ENCODE measurements at places on chromosomes 4 and X.

DNA sequence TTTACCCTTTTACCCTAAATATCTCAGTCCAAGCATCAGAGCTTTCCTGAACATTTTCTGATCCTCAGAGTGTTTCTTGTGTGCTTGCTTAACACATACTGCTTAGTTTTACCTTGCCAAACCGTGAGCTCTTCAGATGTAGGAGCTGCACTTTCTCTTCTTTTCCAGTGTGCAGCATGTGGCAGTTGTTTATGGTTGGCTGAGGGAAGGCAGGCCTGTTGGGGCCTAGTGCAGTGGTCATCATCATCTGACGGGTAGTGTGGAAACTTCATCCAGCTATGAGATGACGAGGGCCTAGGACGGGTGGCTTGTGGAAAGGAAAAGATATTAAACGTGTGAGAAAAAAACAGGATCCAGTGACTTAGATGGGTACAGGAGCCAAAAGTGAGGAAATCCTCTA, 21.5 kb downstream of the VBP1 start:
- DNase-seq = no peak

DNA sequence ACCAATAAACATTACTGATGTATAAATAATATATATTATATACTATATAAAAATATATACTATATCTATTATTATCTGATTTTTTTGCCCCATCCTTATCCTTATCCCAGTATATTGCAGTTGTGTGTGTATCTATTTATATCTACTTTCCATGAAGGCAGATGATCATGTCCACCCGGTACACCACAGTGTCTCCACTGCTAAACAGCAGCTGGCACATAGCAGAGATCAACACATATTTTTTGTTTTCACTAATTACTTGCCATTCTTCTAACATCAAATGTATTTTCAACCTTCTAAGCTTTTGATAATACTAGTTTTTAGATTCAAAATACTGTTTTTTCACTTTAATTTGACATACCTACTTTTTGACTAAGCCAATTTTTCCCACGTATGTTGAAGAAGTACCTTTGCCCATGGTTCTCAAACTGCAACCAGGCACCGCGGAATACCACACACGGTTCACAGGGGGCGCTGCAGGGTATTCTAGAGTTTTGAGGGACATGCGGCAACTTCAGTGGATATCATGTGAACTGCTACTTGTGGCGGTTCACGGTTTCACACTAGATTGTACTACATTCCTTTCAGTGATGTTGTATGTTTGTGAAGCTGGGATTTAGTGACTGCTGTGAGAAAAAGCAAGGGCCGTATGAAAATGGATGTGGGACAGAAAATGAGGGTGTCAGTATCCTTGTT, 182.5 kb upstream of the NPY2R start:
- DNase-seq = no peak

GRCh38 chr4:4866124-4866865, 6.8 kb downstream of the MSX1 start:
- no peak for DNase-seq

- DNase-seq = no peak
These were observed 317.3 kb downstream of the HS3ST1 start for GRCh38 chr4:11111370-11111769.

DNA sequence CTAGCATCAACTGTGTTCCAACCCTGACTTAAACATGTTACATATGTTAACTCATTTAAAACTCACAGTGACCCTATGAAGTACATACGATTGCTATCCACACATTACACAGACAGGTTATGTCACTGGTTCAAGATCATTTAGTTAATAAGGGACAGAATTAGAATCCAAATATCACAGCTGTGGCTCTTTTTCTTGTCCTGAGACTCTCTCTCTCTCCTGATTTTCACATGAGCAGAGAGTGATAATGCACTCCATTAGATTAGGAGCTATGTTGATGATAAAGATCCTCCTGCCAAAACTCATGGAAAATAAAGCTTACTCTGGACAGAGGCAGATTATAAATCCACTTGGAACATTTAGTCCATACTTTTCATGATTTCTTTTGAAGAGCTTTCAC, 408.3 kb downstream of the PPARGC1A start:
- DNase-seq = no peak

DNA sequence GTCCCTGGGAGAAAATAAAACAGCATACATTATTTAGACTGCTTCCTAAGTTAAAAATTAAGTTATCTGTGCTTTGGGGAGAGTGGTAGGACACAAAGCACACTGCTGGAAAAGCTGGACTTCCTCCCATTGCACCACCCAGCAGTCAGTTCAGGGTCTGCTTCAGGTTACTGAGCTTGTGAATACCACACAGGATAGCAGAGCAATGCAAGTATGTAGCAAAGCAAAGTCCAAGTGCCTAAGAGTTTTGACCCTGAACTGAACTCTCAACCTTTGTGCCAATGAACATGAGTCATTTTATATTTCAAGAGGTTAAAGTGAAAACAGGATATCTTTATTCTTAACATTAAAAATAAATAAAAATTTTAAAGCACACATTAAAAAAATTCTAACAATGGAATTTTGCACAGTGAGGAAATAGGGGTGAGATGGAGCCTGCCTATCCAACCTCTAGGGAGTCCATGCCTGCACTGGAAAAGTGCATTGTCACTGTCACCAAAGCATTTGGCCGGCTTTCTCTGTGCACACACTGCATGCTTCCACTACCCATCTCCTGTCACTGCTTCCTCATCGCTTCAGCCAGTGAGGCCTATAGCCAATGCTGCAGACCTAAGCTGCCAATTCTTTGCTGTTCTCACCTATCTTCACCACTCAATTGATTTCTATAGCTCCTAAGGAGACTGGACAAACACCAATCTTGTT, 50.9 kb downstream of the ABCG2 start:
- DNase-seq = no peak

- DNase-seq = no peak
These were observed 71.1 kb upstream of the ZCCHC13 start for GRCh38 chrX:74232859-74233258.

- no peak for DNase-seq
These were observed 110.9 kb downstream of the FBXW7 start for GRCh38 chr4:152424977-152425376.

DNA sequence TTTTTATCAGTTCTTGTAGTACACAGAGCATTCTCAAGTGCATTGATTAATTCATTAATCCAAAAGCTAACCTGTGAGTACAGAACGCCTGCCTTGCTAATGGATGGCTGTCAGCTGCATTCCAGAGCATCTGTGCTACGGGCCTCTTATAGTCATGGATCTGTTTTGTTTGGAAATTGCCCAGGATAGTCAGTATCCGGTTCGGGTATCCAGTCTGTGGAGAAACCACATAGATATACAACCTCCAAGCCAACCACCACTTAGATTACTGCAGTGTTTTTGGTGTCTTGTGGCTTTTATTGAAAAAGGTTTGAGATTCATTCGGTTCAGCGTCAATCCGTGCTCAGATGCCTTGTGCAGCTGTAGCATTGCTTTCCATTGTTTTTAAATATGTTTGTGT, 4.0 kb downstream of the LAP3 start:
- DNase-seq = no peak

DNA sequence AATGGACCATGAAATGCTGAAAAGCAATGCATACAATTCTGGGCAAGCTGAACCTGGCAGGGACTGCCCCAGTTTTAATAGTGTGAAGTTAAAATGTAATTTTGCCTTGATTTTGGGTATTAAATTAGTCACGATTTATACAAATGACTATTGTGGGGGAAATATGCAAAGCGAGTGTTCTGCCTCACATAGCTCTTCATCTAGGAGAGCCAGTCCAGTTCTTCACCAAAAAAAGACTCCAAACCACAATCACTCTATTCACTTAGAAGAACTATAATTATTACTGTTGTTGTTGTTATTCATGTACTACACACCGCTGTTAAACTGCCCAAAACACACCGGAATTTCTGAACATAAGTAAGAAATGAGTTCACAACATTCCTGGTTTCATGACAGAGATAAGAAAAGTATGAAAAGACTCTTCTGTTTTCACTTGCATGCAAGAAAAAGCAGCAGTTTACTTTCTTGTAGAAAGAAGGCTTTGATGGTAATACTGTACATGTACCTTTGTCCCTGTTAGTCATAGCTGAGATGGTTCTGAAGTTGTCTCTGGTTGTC, 101.9 kb downstream of the QRFPR start:
- DNase-seq = no peak

DNA sequence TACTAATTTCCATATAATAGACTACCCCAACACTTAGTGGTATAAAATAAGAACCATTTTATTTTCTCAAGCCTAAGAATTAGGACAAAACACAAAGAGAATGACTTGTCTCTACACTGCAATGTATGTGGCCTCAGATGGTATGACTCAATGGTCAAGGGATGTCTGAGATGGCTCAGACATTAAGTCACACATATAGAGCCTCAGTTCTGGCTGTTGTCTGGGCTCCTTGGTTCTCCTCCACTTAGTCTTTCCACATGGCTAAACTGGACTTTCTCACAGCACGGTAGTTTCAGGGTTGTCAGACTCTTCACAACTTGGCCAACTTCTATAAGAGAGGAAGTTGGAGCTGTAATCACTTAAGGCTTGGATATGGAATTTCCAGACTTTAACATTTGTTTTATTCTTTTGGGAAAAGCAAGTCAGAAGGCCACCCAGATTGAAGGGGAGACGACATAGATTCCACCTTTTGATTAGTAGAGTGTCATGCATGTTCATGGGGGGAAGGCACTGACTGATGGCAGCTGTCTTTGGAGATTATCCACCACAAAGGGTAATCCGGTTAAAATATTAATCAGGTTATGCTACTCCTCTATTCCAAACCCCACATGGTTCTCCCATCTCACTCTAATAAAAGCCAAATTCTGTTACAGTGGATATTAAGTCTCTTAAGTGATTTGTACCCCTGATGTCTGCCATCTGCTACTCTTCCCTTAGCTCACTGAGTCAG, 9.4 kb downstream of the IL15 start:
- no peak for DNase-seq

DNA sequence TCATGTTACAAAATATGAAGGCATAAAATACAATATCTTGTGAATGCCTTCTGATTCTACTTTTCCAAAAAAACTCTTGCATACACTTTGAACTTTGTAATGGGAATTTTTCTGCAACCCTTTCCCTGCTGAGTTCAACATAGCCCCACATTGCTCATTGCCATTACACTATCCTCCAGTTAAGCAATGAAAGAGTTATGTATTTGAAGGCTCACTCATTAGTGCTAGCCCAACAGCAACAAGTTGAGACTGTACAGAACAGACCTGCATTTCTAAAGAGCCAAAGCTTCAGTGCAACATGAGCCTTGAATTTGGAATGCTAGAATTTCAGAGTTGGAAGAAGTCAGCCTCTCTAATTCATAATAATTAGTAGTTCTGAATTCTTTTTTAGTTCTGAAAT, 44.4 kb upstream of the STAG2 start:
- no peak for DNase-seq

DNA sequence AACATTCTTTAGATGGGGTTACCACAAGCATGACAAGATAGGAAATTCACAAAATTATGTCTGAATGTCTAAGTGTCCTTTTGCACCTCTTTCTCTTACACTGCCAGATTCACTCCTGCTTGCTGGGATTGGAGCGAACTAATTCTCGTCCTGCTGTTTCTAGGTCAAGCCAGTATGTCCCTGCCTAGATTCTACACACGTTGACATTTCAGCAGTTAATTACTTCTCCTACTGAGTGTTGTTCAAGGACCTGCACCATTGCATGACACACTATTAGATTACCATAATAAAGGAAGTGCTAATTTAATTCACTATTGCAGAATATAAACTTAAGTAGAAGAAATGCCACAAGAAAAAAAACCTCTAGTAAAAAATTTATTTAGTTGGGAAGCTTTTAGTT, 1911.7 kb downstream of the PCDH7 start:
- no peak for DNase-seq

- DNase-seq = no peak
These were observed 983.1 kb upstream of the PABPC4L start for GRCh38 chr4:135184715-135185114.

GRCh38 chrX:107454302-107454701, 4.8 kb downstream of the FRMPD3 start:
- DNase-seq = no peak

GRCh38 chrX:15072880-15073279, 197.0 kb downstream of the ASB9 start:
- no peak for DNase-seq
